Kidney (tissue), 22 donors: ENCODE measurements at places on chromosomes 1 and 21. TPM values are rescaled to one million over a fixed set of nuclear protein-coding genes. Genes with fewer than 3 reads are reported as not detected.

Gene RBM11
- polyA plus RNA-seq = 6.9 TPM

DNA sequence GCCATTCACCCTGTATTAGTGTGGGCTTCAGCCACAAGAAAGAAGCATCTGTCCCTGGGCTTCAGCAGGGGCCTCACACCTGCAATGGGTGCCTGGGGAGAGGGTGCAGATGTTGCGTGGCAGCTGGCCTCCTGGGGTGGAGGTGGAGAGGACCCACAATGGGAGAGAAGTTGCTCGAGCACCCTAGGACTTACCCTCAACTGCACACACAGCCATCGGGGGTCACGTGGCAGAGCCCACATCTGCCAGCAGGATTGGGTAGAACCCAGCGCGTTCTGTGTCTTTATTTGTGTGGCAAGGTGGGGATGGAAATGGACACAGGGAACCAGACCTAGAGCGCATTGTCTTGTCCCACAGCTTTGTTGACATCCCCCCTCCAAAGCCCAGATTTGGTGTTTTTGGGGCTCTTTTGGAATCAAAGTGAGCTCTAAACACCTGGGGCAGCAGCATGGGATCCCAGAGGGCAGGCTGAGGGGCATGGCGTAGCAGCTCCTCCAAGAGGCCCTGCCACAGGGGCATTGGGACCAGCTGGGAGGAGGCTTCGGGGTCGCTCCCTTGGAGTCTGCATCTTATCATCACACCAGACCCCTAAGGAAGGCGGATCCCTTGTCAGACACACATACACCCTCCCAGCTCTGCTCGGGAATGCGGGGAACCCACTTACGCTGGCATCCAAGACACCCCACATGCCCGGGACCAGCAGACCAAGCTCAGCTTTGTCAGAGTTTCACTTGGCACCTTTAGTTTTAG, 5.1 kb downstream of the ABCG1 start:
- DNase-seq = no peak

DNA sequence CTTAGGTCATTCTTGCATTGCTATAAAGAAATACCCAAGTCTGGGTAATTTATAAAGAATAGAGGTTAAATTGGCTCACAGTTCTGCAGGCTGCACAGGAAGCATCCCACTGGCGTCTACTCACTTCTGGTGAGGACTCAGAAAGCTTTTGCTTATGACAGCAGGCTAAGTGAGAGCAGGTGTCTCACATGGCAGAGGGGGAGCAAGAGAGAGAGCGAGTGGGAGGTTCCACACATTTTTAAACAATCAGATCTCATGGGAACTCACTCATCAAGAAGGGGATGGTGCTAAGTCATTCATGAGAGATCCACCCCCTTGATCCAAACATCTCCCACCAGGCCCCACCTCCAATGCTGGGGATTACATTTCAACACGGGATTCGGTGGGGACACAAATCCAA, 13.6 kb upstream of the RGS4 start:
- DNase-seq = peak; percentile 71

GRCh38 chr21:34351786-34352241, 12.0 kb upstream of the KCNE2 start:
- no peak for DNase-seq

DNA sequence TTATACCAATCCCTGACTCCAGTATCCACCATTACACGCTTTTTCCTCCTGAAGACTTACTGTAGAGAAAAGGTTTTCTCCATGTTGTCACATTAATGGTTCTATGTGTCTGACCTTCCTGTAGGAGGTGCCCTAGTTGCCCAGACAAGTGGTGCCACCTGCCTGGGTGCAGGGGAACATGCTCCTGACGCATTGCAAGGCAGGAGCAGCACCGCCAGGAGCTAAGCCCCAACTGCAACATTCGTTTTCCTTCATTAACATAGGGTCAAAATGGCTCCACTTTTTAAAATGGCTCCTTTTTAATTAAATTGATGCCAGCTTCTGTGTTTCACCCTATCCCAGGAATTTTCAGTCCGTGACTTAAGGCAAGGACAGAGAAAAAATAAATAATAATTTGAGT, 220.1 kb upstream of the SAMSN1 start:
- no peak for DNase-seq
